GM03348 (cell line): ENCODE measurements at places on chromosomes 11 and 22.

DNA sequence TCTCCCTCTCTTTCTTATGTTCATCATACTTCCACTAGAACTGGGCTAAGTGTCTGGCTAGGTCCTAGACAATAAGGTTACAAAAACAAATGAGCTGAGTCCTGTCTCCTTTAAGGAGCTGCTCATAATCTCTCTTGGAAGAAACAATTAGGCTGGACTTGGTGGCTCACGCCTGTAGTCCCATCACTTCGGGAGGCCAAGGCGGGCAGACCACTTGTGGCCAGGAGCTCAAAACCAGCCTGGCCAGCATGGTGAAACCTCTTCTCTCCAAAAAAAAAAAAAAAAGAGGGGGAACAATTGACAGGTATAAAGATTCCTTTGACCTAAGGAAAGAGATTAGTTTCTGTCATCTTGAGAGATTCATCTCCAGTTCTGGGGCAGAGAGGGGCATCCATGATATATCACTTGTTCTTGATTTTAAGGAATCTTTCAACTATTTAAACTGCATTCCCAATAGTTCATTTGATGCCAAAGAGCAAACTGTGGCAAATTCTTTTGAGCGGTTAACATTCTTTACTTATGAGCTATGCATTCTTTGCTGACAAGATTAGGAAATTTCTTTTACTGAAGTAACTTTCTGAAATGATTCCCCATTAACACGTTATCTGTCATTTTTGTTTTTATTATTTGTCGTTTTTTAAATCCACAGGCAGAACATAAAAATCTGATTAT, 125.5 kb downstream of the C11orf87 start:
- peak; percentile 67 for DNase-seq

- no peak for DNase-seq
Observed at GRCh38 chr22:44049486-44050231, 25.6 kb downstream of the PARVB start.

- no peak for DNase-seq
Observed at GRCh38 chr11:10441652-10442503, 13.2 kb upstream of the AMPD3 start.

DNA sequence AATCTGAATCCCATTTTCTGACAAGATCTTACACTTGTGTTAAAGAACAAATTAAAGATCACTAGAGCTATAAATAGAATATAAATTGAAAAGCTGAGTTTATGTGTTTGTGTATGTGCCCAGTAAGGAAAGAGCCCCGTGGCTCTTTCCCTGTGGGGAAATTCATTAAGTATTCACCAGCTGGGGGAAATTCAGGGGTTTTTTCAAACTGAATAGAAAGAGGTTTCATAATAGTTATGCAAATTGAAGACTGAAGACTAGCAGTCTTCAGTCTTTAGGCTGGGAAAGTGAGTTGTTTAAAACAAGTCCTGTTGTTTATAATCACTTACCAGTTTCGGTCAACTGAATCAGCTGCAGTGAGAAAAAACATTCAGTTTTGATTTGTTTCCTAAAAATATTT, 11.3 kb upstream of the MS4A7 start:
- DNase-seq, result no peak

DNA sequence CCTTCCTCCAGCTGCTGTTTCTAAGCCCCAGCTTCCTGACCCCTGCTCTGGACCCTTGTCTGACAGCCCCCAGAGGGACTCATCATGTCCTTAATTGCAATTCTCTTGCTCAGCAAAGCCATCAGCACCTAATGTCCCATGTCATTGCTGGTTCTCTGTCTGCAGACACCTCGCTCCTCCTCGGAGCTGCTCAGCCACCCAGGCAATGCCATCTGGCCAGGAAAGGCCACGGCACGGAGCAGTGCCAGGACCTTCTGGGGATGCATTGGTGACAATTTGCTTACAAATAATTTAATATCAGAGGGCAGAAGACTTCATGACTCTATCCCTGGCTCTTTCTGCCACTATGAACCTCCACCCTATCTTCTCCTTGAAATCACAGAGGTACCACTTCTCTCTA, 107.0 kb upstream of the THY1 start:
- DNase-seq, result no peak

DNA sequence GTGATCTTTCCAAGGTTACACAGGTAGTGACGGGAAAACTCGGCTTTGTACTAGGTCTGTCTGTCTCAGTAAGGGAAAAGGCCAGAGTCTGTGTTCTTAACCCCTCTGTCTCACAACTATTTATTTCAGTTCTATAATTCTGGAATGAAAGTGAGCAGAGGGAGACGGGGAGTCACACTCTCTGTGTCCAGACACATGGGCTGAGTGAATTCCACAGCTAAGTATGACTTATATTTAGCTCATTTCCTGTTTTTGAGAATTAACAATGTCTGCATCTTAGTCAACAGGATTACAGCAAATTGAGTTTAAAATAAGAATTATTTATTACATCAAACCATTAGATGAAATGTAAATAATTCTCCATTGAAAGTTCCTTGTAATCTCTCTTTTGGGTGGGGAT, 62.5 kb upstream of the OR4B1 start:
- DNase-seq, result peak; percentile 75

DNA sequence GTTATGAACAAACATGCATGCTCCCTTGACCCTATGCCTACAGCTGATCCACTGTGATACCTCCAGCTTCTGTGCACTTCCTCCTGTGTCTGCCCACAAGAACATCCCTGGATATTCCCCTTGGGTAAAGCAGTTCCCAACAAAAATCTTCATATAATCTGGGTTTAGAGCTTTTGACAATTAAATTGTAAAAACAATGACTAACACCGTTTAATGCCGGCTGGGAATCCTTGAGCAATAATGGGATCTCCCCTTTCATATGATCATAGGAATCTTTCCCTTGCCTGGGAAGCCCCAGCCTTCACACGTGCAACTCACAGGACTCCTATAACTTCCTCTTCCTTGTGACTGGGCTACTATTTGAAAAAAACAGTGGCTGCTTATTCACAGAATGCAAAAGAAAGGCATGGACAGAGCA, 6.3 kb upstream of the ZC3H12C start:
- peak; percentile 27 for DNase-seq

DNA sequence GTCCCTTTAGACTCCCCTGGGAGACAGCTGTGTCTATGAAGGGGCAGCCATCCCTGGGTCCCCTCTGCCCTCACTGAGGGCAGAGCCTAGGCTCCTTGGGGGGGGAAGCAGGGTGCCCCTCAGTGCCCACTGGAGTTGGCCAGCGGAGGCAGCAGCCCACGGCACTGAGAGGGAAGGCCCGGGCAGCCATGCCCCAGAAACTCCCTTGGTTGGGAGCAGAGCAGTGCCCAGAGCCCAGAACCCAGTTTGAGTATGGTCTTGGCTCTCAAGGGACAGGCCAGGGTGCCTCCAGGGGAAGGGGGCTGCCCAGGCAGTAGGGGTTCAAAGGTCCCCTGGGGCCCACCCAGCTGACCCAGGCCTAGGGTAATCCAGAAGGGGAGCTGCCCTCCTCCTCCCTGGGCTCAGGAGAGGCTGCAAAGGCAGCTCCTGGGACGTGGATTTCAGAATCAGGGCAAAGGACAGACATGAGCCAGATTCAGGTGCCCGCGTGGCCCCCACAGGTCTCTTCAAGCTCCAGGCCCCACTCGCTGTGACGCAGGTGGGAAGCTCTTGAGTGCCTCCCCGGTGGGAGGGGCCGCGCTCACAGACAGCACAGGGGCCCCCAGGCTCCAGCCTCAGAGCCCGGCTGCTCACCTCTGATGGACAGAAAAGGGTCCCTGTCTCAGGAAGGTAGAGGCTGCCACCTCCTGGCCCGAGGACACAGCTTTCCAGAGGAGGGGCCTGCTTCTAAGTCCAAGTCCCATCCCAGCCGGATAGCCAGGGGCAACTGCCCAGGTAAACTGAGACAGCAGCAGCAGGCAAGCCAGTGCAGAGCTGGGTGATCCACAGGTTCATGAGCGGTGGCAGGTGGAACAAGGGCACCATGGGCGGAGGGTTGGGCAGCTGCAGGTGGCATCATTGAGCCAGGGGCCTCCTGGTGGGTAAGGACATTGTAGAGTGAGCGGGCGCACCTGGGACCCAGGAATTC, 2.6 kb downstream of the C11orf21 start:
- DNase-seq, result no peak

GRCh38 chr22:40009951-40010671, 15.4 kb downstream of the FAM83F start:
- DNase-seq, result no peak

- no peak for DNase-seq
Observed at GRCh38 chr22:44130076-44130711, 50.5 kb upstream of the PARVG start.

GRCh38 chr11:79156031-79156430, 284.8 kb downstream of the TENM4 start:
- DNase-seq, result no peak

DNA sequence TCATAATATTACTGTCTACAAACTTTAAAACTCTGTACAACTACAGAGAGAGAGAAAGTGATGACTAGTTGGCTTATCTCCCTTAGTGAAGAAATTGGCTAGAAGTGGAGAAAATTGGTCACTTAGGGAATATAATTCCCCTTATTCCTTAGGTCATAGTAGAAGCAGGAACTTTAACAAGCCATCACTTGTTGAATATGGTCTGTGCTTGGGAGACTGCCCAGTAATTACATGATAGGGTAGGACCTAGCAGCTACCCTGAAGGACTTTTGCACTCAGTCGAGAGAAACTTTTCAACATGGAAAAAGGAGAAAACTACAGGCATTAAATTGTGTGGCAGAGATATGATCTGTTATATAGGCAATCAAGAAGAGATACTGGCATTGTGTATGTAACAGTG, 576.5 kb upstream of the CCDC90B start:
- DNase-seq, result no peak
